Mesenteric fat pad (tissue), 1 donor: ENCODE measurements at places on chromosomes 6 and 20.

GRCh38 chr6:16651871-16652270, 109.4 kb downstream of the ATXN1 start:
- no peak for DNase-seq

DNA sequence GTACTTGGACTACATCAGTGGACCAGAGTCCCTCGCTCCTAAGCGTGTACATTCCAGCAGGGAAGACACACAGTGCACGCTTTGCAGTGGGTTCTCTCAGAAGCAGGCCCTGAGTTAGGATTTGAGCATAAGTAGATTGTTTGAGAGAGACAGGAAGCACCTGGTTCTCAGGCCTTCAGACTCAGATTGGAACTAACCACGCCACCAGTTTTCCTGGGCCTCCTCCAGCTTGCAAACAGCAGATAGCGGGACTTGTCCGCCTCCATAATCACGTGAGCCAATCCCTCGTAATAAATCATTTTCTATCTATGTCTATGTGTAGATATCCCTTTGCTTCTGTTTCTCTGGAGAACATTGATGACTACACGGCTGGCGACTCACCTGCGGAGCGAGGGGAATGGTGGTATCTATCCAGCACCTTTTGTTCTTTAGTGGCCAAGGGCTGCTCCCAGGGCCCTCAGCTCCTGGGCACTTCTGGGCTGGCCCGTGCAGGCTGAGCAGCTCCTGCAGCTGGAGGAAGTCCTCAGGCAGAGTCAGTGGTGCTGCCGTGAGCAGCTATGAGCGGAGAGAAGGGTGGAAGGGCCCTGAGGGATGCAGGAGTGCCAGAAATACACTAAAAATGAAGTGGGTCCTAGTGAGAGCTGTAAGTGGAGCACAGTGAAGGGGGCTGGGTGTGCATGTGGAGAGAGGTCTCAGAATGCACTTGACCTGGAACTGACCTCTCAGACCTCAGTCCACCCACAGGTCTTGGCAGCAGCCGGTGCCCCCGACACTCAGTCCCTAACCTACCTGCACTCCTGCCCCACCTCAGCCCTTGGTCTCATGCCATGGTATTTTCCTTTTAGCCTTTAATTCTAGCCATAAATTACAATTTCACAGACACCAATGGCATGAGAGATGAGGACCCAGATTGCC, 76.9 kb downstream of the STK35 start:
- DNase-seq, result peak; percentile 77

DNA sequence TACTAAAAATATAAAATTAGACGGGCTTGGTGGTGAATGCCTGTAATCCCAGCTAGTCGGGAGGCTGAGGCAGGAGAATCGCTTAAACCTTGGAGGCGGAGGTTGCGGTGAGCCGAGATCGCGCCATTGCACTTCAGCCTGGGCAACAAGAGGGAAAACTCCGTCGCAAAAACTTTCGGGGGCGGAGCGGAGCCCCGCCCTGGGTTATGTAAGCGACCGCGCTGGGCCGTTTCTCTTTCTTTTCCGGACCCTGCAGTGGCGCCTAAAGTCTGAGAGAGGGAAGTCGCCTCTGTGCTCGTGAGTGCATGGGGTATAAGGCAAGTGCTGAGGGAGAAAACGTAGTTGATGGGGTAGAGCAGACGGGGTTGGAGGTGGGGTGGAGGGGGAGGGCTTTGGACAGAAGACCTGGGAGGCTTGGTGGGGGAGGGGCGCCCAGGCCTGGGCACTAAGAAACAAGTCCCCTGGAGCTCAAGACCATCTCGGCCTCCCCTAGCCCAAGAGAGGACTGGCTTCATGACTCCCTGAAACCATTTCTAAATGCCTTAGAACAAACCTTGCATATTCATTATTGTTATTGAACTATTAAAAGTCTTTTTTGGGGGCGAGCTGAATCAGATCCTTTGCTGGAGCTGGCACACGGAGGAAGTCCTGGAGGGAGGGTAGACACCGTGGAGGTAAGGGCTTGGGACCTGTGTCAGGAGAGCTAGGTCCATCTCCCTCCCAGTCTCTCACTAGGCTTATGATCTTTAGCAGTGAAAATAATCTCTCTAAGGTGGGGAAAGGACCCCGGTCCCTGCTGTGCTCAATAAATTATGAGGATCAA, 2.7 kb upstream of the MICA start:
- peak; percentile 93 for DNase-seq

- DNase-seq, result no peak
Measured at GRCh38 chr6:163686301-163686700, 271.8 kb downstream of the QKI start.

GRCh38 chr6:33737267-33738026, 9.3 kb downstream of the IP6K3 start:
- DNase-seq, result no peak

DNA sequence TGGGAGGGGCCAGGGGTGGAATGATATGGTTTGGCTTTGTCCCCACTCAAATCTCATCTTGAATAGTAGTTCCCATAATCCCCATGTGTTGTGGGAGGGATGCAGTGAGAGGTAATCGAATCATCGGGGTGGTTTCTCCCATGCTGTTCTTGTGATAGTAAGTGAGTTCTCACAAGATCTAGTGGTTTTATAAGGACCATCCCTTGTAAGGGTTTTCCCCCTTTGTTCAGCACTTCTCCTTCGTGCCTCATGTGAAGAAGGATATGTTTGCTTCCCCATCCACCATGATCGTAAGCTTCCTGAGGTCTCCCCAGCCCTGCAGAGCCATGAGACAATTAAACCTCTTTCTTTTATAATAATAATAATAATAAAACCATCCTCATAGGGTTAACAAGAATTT, 88.8 kb upstream of the PRND start:
- DNase-seq, result no peak

DNA sequence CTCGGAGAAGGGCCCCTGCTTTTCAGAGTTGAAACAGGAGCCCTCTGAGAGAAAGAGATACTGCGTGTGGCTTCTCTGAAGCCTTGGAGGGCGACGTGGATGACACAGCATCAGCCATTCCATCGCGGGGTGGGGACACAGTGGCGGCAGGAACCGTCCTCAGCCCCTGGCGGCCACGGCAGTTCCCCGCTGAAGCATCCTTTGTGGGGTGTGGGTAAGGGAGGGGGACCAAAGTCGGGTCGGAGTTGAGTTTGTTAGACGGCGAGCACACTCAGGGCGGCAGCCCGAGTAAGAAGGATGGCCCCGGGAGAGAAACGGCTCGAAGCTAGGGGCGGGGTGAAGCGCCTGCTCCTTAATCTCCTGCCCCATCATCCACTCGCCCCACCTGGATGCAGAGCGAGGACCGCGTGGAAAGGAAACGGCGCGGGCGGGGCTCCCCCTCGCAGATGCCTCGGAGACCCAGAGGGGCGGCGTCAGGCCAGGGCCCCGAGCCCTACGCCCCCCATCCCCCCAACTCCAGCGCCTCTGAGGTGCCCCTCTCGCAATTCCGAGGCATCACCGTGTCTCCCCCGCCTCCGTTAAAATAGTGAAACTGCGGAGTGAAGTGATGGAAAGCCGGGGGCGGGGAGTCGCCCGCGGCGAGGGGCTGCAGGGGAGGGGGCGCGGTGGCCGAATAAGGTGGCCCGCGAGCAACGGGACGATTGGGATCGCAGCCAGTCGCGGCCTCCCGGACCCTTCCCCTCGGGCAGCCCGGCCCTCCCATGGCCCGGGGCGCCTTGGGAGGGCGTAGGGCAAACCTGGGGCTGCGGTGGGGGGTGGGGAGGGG, 796 bp upstream of the RREB1 start:
- DNase-seq, result no peak

GRCh38 chr20:11012975-11013374, 339.2 kb upstream of the JAG1 start:
- no peak for DNase-seq

DNA sequence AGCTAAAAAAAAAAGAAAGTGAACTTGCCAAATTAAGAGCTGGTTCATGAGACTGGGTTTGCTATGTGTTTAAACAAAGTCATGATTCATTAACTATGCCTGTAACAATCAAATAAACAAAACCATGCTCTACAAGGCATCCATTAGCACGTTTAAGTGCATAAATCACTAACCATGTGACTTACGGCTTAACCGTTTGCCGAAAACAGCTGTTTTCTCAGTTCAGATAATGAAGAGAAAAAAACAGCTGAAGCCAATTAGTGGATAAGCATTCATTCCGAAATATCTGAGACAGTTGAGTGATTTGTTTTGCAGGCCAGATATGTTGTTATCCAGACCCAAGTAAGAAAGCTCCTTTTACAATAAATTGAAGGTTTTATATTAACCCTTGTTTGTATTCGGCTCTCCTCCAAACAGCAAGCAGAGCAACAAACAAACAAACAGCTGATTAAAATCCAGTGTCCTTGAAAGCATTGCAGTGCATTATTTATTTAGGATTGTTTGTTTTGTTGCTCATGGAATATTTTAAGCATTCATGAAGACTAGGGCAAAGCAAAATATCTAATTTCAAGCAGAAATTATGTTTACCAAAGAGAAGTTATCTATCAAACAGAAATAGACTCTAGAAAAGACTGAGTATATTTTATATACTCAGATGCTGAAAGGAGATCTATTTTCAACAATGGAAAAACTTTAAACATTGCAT, 343.5 kb downstream of the RFPL4B start:
- no peak for DNase-seq

- DNase-seq, result no peak
Measured at GRCh38 chr6:24403501-24403824, 727 bp downstream of the MRS2 start.

DNA sequence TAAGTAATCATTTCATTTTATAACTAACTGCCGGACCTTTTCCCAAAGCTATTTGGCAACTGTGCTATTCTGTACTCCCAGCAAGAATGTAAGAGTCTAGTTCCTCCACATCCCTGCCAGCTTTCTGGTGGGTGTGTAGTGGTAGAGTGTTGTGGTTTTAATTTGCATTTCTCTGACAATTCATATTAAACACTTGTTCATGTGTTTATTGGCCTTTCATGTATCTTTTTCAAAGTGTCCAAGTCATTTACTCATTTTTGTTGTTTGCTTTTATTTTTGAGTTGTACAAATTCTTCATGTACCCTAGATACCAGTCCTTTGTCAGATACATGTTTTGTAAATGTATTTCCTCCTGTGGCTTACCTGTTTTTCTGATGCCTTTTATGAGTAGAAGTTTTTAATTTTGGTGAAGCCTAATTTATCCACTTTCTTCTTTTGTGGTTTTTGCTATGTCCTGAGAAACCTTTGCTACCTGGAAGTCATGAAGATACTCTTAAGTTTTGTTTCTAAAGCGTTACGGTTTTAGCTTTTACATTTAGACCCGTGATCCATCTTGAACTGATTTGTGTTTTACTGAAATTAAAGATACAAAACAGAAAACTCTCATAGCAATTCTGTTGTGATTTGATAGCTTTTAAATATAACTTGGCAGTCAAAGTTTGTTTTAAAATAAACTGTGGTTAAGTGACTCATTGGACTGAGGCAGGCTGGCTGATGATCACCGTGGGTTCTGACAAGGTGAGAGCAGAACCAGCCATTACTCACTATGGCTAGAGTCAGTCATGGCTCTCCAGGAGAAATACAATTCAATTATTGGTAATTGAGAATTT, 8.0 kb downstream of the MYLIP start:
- DNase-seq, result no peak

GRCh38 chr20:48105526-48105925, 320.2 kb upstream of the SULF2 start:
- no peak for DNase-seq

DNA sequence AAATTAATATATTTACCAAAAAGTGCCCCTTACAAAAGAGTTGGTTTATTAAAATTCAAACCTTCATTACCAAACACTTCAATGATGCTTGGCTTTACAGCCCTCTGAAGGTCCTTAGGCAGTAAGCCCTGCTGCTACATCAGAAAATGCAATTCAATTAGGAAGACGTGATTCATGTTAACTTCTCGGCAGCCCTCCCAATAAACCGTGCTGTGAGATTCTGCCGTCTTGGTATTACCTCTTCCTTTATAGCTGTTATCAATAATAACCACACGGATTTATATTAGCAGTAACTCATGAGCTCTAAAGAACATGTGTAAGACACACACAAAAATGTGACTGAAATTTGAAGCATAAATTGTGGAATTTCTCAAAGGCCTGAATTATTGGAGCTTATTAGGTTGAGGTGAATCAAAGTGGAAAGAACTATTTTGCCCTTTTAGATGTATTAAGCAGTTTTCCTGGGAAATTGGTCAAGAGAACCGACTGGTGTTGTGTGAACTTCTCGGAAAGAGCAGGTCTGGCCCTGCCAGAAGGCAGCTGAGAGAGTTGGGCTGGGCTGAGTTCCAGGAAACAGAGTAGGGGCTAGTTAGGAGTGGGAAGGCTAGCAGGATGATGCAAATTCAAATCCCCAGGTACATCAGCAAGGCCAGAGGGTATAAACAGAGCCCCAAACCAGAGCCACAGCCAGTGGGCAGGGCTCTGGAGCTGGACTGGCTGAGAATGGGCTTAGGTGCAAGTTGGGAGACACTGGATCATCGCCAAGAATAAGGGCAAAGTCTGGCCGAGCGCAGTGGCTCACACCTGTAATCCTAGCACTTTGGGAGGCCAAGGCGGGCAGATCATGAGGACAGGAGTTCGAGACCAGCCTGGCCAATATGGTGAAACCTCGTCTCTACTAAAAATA, 33.1 kb downstream of the FGD2 start:
- DNase-seq, result no peak

DNA sequence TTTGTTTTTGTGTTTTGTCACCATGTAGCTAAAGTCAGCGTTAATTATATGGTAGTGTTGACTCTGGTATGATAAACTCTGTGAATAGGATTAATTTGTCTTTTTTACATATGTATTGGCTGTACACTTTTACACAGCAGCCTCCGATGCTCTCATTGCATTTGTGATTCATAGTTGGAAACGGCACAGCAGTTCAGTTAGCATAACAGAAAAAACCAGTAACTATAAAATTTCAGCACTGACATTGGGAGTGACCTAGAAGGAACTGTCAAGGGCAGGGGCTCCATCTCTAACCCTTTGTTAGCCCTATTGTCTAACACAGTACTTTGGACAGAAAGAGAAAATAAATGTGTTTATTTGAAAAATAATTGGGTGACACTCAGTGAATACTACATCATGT, 5.6 kb upstream of the BEND6 start:
- no peak for DNase-seq

GRCh38 chr6:143174951-143175350, 114.3 kb downstream of the AIG1 start:
- no peak for DNase-seq

DNA sequence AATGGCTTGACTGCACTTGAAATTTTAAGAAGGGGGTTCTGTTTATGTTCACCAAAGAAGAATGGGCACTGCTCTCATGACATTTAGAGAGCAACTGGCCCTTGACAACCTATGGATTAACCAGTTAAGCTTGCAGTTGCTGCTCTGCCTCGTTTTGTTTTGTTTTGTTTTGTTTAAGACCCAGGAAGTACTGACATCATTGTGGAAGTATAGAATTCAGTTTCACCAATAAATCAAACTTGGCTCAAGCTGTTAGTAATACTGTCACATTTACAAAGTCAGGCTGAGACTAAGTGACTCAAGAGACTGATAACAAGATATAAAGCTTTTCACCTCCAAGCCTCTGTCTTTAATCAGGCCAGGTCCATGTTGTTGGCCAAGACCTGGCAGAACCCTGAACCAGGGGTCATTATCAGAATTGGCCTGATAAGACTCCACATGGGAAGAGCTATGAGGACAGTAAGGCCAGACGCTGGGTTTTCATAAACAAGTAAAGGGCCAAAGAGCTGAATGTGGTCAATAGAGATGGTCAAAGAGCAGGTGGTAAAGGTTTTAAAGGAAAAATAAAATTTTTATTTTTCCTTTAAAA, 99.4 kb upstream of the VGLL2 start:
- DNase-seq, result no peak

GRCh38 chr6:45365036-45365435, 12.7 kb downstream of the SUPT3H start:
- DNase-seq, result no peak
